ENCODE measurements at places on chromosomes 2 and 18. TPM values are rescaled to one million over a fixed set of nuclear protein-coding genes. Genes with fewer than 3 reads are reported as not detected.

The KATNAL2 gene
- 5.7 TPM for total RNA-seq

The KCNK3 gene
- not detected for total RNA-seq

The SCN1A gene
- total RNA-seq, result not detected

The PSMA8 gene
- not detected for total RNA-seq

GRCh38 chr2:48709096-48710034 is 46.2 kb downstream of the LHCGR start:
- H3K4me1 ChIP-seq, result no peaks in the 10 kb centered on the region
- no peak overlapping the region for H3K4me3 ChIP-seq
- DNase-seq, result no peak

- no peak overlapping the region for H3K27ac ChIP-seq
- DNase-seq, result peak; percentile 99
- no peaks in the 10 kb centered on the region for H3K36me3 ChIP-seq
- peaks cover 6% of the 10 kb centered on the region for H3K27me3 ChIP-seq
- no peaks in the 10 kb centered on the region for H3K4me1 ChIP-seq
These were observed 4.1 kb upstream of the NEURL3 start for GRCh38 chr2:96509114-96509846.

DNA sequence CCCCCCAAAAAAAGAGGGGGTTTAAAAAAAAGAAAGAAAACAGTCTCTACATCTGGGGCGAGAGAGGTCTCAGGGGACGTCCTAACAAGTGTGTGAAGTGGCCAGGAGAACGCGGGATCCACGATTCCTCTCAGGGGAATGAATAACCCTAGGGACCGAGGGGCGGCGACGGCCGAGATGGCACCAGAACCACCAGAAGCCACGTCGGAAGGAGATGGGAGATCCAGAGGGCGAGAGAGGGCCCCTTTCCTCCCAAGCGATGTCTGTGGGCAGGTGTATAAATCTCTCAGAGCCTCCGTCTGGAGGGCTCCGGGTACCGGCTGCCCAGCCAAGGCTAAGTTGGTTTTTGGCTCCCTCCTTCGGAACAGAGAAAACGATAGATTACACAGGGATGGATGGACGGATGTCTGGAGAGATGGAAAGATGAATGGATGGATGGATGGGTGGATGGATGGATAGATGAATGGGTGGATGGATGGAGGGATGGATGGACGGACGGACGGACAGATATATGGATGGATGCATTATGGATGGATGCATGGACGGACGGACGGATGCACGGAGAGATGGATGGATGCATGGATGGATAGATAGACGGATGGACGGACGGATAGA is 1.7 kb downstream of the EPHA4 start:
- H3K4me1 ChIP-seq, result peaks cover 6% of the 10 kb centered on the region
- H3K36me3 ChIP-seq, result peaks cover 10% of the 10 kb centered on the region
- H3K4me3 ChIP-seq, result peak overlapping the region; percentile 97
- H3K27me3 ChIP-seq, result no peaks in the 10 kb centered on the region

DNA sequence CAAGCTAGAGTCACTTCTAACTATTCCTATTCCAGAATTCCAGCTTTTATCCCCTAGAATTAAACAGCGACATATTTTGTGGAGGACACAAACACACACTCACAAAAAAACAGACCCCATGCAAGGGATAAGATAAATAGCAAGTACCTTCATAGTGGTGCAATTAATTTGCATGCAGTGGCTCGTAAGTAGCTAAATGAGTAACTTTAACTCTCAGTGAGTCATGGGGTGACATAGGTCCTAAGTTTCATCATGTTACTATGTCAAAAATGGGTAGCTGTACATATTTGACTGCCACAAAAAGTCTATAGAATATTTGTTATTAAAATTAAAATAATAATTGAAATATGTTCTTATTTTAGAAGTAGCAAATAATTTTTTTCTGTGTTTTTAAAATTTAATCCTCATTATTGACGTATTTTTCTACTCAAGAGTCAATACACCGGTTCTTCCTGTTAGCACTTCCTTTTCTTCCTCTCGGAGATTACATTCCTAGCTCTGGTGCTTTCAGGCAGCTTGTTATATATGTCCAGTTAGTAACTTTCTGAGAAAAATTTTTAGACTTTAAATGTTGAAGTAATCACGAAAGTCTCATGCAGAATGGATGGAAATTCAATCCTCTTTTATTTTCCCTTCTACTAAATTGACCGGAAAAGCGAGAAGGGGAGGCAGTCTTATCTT is 247.0 kb downstream of the KCNH7 start:
- DNase-seq, result no peak
- H3K27me3 ChIP-seq, result no peaks in the 10 kb centered on the region
- H3K4me1 ChIP-seq, result no peaks in the 10 kb centered on the region

- no peak overlapping the region for H3K27ac ChIP-seq
- H3K4me3 ChIP-seq, result no peak overlapping the region
- no peaks in the 10 kb centered on the region for H3K36me3 ChIP-seq
These were observed 313.8 kb downstream of the MTX2 start for GRCh38 chr2:176582990-176583481.

GRCh38 chr2:18208956-18209355 is 330.5 kb downstream of the KCNS3 start:
- no peak overlapping the region for H3K4me3 ChIP-seq
- no peak overlapping the region for H3K27ac ChIP-seq
- H3K27me3 ChIP-seq, result peaks cover 77% of the 10 kb centered on the region
- H3K4me1 ChIP-seq, result no peaks in the 10 kb centered on the region
- H3K36me3 ChIP-seq, result no peaks in the 10 kb centered on the region

GRCh38 chr2:147451902-147452515 is 392.8 kb upstream of the ACVR2A start:
- H3K4me3 ChIP-seq, result no peak overlapping the region
- H3K4me1 ChIP-seq, result peaks cover 18% of the 10 kb centered on the region
- no peaks in the 10 kb centered on the region for H3K27me3 ChIP-seq
- H3K36me3 ChIP-seq, result no peaks in the 10 kb centered on the region
- DNase-seq, result no peak

GRCh38 chr2:111698743-111699554 is 185.0 kb downstream of the ANAPC1 start:
- H3K4me3 ChIP-seq, result no peak overlapping the region
- H3K4me1 ChIP-seq, result peaks cover 3% of the 10 kb centered on the region
- H3K27me3 ChIP-seq, result no peaks in the 10 kb centered on the region
- no peaks in the 10 kb centered on the region for H3K36me3 ChIP-seq
- DNase-seq, result peak; percentile 75

- no peaks in the 10 kb centered on the region for H3K4me1 ChIP-seq
- H3K27me3 ChIP-seq, result no peaks in the 10 kb centered on the region
- H3K4me3 ChIP-seq, result no peak overlapping the region
- H3K27ac ChIP-seq, result no peak overlapping the region
- no peak for DNase-seq
These were observed 36.9 kb downstream of the TRAK2 start for GRCh38 chr2:201414099-201415023.
